ENCODE measurements at places on chromosomes 5 and 9.

DNA sequence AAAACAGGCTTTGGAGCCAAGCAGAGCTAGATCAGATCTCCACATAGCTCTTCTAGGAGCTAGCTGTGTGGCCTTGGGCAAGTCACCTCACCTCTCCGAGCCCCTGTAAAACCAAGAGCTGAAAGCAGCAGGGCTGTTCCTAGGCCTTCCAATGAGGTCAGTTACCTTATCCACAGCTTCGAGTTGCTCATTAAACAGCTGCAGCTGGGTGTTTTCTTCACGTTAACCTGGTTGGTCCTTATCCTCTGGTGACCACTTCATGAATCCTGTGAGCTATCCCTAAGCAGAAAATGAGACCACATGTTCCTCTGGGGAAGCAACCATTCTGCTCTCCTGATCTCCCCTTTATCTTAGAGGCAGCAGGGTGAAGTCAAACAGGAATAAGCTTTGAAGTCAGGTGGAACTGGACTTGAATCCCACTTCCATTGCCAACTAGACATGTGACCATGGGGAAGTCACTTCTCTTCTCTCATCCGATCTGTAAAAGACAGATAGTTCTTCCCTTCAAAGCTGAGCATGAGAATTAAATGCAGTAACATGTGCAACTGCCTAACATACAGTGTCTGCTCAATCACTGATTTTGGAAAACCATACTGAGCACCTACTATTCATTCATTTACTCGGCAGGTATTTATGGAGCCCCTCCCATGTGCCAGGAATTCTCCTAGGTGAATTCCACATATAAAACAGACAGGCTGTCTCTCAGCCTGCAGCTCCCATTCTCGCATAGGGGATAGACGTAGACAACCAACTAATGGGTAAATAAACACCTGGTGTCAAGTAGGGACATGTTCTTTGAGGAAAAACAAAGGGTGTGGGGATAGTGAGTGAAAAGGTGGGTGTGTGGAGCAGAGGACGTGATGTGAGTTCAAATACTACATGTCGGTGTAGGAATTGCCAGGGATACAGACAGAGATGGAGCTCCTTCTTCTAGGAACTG lies 111.7 kb upstream of the BOD1 start:
- DNase-seq = no peak

DNA sequence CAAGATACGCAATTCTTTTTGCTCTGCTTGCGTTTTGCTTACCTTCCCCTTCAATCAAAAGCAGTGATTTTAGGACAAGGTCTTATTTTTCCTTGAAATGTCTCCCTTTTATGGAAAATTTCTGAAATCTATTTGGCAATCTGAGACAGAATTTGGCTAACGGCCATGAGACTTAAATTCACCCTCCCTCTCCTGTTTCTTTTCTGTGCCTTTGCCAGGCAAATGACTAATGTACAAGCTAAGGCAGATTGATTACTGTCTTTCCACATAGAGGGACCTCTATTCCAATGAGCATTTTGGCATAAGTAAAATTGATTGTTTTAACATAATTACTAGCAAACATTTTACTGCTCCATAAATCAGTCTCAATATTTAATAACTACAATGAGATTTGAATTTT lies 31.7 kb downstream of the FAM81B start:
- DNase-seq = no peak

DNA sequence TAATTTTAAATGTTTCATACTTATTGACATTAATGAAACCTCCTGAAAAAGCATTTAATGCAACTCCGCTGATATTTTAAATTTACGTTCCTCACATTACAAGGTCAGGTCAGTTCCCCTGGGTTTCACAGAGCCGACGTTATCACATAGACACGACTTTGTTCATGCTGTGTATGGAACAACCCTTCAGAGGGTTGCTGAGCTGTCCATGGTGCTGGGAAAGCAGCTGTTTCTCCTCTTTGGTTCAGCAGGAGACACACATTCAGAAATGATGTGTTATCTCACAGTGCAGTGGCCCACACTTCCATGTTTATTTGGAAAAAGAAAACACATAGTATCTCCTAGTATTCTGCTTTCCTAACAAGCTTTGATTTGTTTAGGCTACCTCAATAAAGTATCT lies 53.5 kb downstream of the PPP2R2B start:
- no peak for DNase-seq

GRCh38 chr9:31702957-31703356 lies 681.5 kb upstream of the ACO1 start:
- DNase-seq = no peak

DNA sequence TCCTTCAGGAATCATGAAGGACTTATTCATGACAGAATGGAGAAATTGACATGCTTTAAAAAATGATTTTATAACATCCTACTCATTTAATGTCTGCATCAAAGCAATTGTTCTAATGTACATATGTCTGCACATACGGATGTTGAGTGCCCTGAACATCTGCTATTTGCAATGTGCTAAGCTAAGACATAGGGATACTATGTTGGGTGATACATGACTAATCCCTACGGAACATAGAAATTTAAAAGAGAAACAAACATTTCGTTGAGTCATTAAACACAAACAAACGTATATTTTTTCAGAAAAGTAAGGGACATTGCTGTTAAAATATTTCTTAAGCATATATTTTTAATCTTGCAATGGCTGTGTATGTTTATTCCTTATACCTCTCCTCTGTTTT lies 686.5 kb upstream of the ADAMTS16 start:
- no peak for DNase-seq

- DNase-seq = no peak
These were observed 172.2 kb downstream of the ERCC6L2 start for GRCh38 chr9:96047741-96048103.

GRCh38 chr9:131815970-131816873 lies 76.3 kb upstream of the RAPGEF1 start:
- DNase-seq = no peak

DNA sequence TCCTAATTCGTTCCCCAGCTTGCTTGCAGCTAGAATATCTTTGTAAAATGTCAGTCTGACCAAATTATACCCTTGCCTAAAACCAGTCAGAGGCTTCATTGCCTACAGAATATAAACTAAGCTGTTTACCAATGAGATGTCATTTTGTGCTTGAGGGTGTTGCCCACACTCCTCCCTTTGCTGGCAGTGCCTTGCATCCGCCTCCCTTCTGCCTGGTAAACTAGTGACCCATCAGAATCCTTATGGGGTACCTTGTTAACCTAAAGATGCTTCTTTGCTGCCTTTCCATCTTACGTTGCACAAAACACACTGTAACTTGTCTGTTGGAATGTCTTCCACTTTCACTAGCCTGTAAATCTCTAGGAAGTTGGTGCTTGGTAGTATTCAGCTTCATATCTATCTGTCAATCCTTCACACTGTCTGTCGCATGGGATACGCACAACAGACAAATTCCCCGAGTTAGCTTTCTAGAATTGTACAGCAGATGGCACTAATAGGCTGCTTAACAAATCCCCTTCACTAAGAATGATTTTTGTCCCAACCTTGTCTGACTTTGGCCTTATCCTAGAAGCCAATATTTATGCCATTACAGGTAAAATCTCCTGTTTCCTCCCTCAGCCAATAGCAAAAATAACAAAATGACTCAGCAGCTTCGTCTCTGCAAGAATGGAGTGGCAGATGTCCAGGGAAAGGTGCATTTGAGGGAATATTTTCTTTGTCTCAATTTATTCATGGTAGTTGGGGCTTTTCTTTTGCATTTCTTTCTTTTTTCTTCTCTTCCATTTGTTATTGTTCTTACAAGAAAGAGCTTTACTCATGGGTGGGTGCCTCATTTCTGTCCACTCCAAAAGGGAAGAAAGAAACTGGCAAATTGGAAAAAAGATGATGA lies 3.0 kb downstream of the NUDT2 start:
- DNase-seq = peak; percentile 16

All from SHP77 (cell line).